Neural crest cell (in vitro differentiated cells): ENCODE measurements at places on chromosomes 12 and 14.

GRCh38 chr12:115988212-115988611 lies 289.3 kb downstream of the MED13L start:
- DNase-seq = no peak

- DNase-seq = no peak
Observed at GRCh38 chr12:32069071-32069470, 37.6 kb upstream of the BICD1 start.

- no peak for DNase-seq
Observed at GRCh38 chr12:10082117-10082874, 16.5 kb downstream of the CLEC1A start.

GRCh38 chr14:23548351-23549318 lies 2.9 kb downstream of the ZFHX2 start:
- no peak for DNase-seq

DNA sequence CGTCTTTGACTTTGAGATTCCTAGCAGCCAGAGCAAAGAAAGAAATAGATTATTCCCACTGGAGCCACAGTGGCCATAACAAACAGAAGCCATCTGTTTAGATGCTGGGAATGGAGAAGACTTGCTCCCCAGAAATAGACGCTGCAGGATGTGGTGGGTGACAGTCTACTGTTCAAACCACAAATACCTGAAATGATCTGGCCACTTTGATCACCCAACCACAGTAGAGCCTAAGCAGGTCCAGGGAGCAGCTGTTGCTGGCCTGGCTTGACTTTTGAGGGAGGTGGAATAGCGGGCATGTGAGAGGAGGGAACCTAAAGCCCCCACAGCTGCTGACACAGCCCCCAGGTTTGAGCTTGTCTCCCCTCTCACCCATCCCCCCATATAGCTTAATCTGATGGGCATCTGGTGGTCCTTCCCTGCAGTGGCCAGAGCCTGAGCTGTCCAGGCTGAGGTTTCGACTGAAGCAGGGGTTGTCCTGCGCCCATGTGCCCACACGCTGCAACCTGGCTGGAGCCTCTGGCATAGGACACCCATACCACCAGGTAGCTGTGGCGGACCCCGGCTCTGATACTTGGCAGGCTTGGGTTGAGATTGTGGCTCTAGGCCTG lies 38.7 kb downstream of the SH2B3 start:
- DNase-seq = no peak

- no peak for DNase-seq
Observed at GRCh38 chr14:43539210-43539609, 967.9 kb downstream of the FSCB start.

DNA sequence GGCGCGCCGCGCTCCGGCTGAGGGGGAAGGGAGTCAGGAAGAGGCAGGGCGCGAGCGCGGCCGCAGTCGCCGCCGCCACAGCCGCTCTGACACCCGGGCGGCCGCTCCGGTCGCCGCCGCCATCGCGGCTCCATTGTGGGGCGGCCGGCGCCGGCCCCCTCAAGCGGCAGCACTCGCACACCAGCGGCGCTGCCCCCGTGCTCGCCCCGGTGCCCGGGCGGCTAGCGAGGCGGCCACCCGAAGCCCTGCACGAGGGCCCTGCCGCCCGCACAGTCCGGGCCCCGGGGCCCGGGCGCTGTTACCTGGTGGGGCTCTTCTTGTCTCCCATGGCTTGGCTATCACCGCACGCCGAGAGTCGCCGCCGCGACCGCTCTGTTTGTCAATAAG lies 202 bp downstream of the YAF2 start:
- no peak for DNase-seq

- no peak for DNase-seq
Observed at GRCh38 chr12:92543359-92543758, 159.4 kb upstream of the PLEKHG7 start.

GRCh38 chr14:80055226-80055625 lies 156.1 kb downstream of the DIO2 start:
- DNase-seq = no peak

DNA sequence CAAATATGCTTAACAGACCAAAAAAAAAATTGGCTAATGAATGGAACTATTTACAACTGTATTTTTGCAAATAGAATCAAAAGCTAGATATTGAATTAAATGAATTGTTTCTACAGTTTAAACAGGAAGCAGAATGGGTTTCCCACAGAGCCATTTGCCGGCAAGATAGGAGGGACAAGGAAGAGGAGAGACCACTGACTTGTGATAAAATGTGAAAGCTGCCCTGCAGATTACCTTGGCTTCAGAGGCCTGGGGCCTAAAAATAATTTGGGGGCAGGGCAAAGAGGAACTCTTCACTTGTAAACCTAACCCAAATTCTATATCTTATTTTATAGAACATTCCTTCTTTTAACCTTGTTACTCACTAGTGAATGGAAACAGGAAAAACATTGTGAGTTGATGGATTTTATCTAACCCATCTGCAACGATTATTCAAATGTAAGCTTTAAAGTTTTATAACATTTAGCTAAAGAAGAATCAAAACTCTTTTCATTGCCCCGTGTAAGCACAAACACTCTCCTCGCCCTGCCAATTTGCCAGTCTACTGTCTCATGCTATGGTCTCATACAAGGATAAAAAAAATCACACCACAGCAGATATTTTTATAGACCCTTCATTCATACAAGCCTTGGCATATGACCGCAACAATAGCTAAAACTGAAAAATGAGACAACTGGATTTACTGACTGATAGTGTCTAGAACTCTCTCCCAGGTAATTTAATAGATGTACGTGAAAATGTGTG lies 49.5 kb upstream of the MDM1 start:
- no peak for DNase-seq
